Brain microvascular endothelial cell (primary cell): ENCODE measurements at places on chromosomes 16 and 17.

DNA sequence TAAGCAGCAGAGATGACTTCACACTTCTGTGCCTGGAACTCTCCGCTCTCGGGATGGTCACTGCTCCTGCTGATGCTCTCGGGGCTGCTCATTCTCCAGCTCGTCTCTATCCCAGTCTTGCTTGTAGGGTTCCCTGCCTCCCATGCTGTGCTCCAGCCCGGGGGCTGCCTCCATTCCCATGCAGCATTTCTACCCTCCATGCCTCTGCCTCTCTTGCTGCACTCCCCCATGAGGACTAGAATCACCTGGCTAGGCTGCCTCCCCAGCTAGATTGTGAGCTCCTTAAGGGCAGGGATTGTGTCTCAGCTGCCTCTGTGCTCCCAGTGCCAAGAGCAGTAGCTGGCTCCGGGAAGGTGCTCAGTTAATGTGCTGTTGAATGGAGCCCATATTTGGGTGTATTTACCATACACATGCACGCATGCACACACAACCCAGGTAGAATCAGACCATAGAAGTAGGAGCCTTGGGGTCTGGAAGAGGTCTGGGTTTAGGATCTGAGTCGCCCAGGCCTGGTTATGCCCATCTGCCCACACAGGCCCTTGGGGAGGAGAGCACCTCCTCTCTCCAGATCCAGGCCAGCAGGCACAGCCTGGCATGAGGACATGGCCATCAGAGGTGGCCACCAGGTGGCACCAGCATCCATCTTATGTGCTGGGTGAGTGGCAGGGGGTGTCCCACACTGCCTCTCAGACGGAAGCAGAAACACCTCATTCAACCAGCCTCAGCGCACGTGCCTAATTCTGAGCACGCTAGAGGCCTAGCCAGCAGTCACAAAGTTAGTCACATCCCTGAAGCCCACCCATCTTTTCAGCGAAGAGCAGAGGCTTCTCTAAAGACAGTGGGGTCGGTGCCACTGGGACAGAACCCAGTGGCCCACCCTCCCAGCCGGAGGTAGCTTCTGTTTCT is 9.3 kb downstream of the GIT1 start:
- peak; percentile 67 for DNase-seq

GRCh38 chr16:80778703-80779102 is 25.7 kb downstream of the CDYL2 start:
- DNase-seq = no peak

DNA sequence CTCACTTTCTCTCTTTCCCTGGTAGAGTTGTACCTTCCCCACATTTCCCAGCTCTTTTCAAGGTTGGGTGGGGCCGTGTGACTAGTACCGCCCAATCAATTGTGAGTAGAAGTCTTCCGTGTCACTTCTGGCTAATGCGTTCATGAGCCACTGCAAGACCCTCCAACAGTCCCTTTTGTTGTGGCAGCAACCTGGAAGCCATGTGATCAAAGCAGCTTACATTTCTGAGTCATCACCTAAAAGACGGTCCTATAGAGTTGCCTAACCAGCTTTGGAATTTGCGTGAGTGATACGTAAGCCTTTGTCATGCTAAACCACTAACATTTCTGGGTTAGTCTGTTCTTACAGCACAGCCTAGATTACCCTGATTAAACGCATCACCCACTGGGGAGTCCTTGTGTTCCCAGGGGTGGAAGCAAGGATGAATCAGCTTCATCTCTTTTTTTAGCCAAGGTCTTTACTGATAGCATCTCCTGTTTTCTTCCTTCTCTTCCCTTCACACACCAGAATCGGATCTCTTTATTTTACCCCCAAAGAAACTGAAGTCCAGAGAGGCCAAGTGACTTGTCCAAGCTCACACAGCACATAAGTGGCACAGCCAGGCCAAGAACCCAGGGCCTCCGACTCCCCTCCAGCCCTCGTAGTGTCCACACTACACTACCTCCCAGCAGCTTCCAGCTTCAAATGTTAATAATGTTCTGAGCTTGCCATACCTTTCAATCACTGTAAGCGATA is 366.3 kb upstream of the XYLT1 start:
- DNase-seq = peak; percentile 98

DNA sequence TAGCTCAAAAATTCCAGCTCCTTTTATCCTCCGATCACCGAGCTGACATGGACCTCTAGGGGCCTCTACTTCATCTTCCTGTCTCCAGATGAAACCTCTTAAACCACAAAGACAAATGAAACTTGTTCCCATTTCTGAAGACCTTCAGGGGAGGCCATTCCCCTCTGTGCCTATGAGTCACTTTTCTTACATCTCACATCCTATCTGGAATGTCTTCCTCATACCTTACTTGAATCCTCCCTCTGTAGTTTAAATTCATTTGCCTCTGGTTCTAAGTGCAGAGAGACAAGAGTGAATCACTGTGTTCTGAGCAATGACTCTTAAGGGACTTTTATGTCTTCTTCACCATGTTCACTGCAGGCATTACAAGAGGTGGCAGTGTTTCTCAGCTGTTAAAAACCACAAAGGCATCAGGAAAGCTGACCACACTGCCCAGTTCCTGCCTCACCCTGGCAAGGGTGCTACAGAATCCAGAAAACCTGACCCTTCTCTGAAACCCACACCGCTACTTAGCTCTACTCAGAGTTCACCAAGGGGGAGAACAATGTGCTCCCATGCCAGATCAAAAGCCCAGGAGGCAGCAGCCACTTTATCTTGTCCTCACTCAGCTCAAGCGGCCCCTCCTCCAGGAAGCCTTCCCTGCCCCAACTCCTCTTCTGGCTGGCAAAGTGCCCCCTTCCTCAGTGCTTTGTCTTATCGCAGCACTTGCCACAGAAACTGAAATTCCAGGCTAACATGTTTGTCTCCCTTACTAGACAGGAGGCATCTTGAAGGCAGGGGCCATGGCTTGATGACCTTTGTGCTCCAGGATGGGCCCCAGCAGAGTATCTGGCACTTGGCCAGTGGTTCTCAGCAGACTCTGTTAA is 6.4 kb downstream of the CUEDC1 start:
- DNase-seq = peak; percentile 66

GRCh38 chr16:76940251-76940650 is 250.7 kb upstream of the MON1B start:
- no peak for DNase-seq

GRCh38 chr17:50184064-50184463 is 17.4 kb downstream of the COL1A1 start:
- DNase-seq = no peak

- peak; percentile 54 for DNase-seq
These were observed 88.2 kb upstream of the HAS3 start for GRCh38 chr16:69017036-69017783.
